Progenitor cell of endocrine pancreas (in vitro differentiated cells): ENCODE measurements at places on chromosomes 11 and 22. TPM values are rescaled to one million over a fixed set of nuclear protein-coding genes. Genes with fewer than 3 reads are reported as not detected.

The GGTLC3 gene
- total RNA-seq, result 0.55 TPM in 1 of 2 replicates, not detected in the other

The DNAJC24 gene
- 21.9 and 27.2 TPM in 2 replicates for total RNA-seq

The CD248 gene
- total RNA-seq, result 0.22 and 0.67 TPM in 2 replicates

The OR10AG1 gene
- total RNA-seq, result not detected in 2 replicates

The MS4A15 gene
- not detected in 2 replicates for total RNA-seq

The C11orf86 gene
- not detected in 2 replicates for total RNA-seq

GRCh38 chr11:43833657-43834073 lies 47.0 kb upstream of the ALKBH3 start:
- H3K4me1 ChIP-seq, result peaks cover 8% of the 10 kb centered on the region
- no peaks in the 10 kb centered on the region for H3K27me3 ChIP-seq
- no peak for DNase-seq
- no peak overlapping the region for H3K27ac ChIP-seq
- peaks cover 2% of the 10 kb centered on the region for H3K36me3 ChIP-seq
- H3K4me3 ChIP-seq, result no peak overlapping the region

DNA sequence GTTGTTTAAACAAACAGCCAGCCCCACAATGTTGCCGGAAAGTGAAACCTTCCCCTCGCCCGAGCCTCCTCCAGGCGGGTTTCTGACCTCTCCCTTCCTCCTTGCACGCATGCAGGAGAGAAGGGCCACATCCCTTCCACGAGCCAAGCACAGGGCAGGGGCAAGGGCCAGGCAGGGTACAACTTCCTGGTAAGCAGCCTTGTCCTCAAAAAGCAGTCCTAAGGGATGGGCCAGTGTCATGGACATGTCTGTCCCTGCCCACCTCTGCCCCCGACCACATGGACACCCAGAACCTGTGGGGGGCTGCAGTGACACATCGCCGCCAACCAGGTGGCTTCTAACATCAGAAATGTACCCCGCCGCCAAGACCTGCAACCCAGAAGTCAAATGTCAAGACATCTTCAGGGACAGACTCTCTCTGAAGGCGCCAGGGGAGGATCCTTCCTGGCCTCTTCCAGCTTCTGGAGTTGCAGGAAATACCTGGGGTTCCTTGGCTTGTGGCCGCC lies 145.3 kb downstream of the CRYBB2 start:
- H3K4me3 ChIP-seq, result no peak overlapping the region
- peaks cover 7% of the 10 kb centered on the region for H3K4me1 ChIP-seq

DNA sequence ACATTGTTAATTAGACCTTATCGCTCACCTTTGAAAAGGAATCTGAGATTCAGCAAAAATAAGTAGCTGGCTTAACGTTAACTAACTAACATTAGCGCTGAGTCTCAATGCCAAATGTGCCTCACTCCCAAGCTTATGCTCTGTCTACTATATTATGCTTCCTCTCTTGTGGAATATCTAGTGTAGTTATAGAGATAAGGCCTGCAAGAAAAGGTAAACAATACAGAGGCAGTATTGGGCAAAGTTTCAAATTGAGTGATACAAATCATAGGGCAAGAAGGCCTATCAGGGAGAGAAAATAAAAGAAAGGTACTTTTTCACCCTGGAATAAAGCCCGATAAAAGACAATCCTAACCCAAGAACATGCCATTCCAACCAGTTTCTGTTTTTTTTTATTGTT lies 61.6 kb upstream of the SLC17A6 start:
- H3K27ac ChIP-seq, result no peak overlapping the region
- no peak for DNase-seq
- H3K4me1 ChIP-seq, result no peaks in the 10 kb centered on the region
- no peak overlapping the region for H3K4me3 ChIP-seq
- no peaks in the 10 kb centered on the region for H3K36me3 ChIP-seq
- no peaks in the 10 kb centered on the region for H3K27me3 ChIP-seq

- H3K27me3 ChIP-seq, result no peaks in the 10 kb centered on the region
- no peaks in the 10 kb centered on the region for H3K36me3 ChIP-seq
- H3K4me1 ChIP-seq, result no peaks in the 10 kb centered on the region
- no peak for DNase-seq
- H3K4me3 ChIP-seq, result no peak overlapping the region
- no peak overlapping the region for H3K27ac ChIP-seq
Observed at GRCh38 chr11:99418927-99419720, 398.4 kb downstream of the CNTN5 start.

GRCh38 chr22:29226351-29226981 lies 20.8 kb downstream of the EMID1 start:
- H3K4me1 ChIP-seq, result no peaks in the 10 kb centered on the region
- H3K27ac ChIP-seq, result no peak overlapping the region
- H3K4me3 ChIP-seq, result no peak overlapping the region
- H3K36me3 ChIP-seq, result no peaks in the 10 kb centered on the region
- no peak for DNase-seq

GRCh38 chr11:128053981-128054931 lies 533.1 kb downstream of the ETS1 start:
- H3K4me3 ChIP-seq, result no peak overlapping the region
- no peak overlapping the region for H3K27ac ChIP-seq
- peaks cover 6% of the 10 kb centered on the region for H3K27me3 ChIP-seq
- H3K4me1 ChIP-seq, result no peaks in the 10 kb centered on the region
- no peak for DNase-seq
- H3K36me3 ChIP-seq, result no peaks in the 10 kb centered on the region
